ENCODE measurements at places on chromosomes 3 and 15.

DNA sequence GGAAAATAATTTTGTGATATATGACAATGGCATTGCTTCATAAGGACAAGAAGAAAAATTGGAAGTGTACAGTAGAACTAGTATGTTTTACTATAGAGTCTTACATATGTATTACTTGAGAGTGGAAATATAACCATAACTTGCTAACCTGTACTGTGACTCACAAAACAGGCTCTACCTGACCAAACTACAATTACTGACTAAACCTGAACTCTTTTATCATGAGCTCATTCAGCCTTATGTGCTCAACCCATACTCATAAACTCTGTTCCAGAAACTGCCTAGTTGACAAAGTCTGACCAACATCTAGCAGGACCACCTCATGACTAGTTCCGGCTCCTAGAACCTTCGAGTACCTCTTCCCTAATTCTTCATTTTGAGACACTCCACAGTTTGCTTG lies 6.3 kb downstream of the CDIN1 start:
- DNase-seq, result no peak

DNA sequence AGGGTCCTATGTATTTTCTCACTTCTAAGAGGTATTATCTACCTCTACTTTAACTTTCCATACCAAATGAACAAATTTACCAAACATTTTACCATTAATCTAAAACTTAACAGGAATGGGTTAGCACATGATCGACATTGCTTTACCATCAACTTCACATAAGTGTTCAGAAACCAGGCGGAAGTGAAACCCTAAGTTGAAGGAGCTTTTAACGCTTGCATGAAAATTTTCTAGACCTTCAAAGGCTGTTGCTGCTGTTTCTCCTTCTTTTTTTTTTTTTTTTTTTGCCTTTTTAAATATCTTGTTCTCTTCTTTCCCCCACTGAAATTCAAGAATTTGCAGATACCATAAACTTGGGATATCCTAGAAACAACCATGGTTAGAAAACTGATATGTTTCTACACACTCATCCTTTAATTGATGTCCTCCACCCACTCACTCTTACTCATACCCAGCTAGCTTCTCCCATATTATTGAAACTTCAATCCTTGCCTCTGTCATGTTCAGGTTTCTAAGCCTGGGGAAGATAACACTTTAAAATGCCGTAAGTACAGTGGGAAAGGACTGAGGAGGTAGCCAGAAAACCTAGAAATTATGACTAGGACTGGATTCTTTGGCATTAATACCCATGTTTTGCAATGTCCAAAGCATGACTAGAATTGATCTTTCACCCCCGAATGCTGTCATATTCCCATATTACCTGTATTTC lies 24.7 kb downstream of the MYO5A start:
- no peak for DNase-seq

GRCh38 chr3:114022145-114022802 lies 34.1 kb downstream of the CCDC191 start:
- DNase-seq, result no peak

DNA sequence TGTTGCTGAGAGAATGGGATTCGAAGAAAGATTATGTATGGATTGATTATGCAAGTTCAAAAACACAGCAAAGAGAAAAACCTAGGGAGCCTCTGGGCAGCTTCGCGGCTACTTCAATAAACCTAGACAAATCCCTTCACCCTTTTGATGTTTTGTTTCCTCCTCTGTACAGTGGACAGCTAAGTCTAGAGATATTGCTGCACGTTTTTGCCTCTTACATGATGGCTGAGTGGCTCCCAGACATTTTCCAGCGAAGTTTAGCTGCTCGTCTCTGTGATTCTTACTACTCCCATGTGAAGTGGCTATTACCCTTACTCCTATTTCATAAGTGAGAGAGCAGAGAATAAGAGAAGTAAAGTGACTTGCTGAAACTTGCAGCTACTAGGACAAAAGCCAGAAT lies 695.0 kb upstream of the GRM7 start:
- no peak for DNase-seq

DNA sequence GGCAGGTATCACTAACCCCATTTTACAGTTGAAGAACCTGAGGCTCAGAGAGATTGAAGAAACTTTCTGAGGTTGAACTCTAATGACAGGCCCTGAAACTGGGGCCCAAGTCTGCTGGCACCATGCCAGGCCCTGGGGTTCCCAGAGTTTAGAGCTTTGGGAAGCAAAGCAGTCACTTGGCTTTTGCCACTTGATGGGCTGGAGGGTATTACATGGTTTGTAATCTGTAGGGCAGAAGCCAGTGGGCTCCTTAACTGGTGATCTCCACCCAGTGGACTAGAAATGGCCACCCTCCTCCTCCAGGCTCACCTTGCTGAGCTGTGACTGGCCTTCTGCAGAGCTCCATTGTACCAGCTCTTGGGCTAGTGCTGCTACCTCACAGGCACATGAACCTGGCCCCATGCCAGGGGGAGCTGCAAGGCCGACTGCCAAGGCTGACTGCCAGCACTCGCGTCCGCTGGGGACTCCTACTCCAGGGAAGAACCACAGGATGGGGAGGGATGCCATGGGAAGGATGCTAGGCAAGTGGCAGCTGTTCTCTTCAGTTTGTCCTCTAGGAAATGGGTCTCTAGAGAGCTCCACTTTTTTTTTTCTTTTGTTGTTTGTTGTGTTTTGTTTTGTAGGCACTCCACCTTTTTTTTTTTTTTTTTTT lies 104.8 kb downstream of the ETFA start:
- no peak for DNase-seq

DNA sequence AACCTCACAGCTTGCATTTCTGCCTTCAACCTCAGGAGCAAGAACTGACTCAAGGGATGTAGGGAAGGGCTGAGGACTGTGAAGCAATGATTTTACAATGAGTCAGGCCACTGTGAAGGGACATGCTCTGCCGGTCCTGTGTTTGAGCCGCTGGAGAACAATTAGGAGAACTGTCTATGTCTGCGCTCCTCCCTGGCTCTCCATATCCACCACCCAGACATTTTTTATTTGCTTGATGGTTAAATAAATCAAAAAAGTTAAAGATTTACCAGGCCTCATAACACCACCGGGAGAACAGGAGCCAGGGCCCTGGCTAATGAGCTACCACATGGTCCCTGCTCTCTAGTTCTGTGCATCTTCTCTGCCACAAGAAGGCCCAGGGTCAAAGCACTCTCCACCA lies 29.6 kb downstream of the SEC61A1 start:
- no peak for DNase-seq

GRCh38 chr15:80596521-80596976 lies 98.6 kb upstream of the ABHD17C start:
- DNase-seq, result no peak

GRCh38 chr3:113533534-113533892 lies 1.2 kb downstream of the SIDT1 start:
- no peak for DNase-seq

DNA sequence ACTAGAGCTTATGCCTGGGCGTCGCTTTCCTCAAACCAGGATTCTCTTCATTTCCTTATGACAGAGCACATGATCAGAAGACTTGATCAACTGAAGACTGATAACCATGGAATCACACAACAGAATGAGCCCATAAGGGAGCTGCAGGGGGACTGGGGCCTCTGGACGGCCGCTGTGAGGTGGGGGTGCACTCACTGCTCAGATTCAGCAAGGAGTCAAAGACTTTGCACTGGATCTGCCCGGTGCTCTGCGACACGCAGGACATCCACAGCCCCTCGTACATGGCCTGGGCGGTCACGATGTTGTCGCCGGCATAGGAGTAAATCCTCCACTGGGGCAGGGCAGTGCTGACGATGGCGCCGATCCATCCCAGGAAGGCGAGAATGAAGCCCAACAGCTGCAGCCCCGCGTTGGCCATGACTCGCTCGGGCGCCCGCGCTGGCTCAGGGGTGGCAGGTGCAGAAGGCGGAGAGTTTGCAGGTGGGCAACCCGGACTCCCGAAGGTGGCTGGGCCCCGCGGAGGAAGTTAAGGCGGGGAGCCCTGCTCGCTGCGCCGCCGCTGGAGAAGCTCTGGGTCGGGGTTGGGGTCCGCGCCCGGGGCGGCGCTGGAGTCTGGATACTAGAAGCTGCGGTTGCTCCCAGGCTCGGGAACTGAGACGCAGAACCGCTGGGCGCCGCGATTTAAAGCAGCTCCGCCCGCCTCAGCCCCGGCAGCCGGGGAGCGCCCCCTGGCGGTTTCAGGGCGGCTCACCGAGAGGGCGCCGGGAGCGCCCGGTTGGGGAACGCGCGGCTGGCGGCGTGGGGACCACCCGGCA lies at the start of gene CLDN1:
CLDN1 (minus strand) TSS at position 658 of the 815 bp plus-strand sequence; CDS start at position 418, 240 bp downstream.
- peak; percentile 10 for DNase-seq

DNA sequence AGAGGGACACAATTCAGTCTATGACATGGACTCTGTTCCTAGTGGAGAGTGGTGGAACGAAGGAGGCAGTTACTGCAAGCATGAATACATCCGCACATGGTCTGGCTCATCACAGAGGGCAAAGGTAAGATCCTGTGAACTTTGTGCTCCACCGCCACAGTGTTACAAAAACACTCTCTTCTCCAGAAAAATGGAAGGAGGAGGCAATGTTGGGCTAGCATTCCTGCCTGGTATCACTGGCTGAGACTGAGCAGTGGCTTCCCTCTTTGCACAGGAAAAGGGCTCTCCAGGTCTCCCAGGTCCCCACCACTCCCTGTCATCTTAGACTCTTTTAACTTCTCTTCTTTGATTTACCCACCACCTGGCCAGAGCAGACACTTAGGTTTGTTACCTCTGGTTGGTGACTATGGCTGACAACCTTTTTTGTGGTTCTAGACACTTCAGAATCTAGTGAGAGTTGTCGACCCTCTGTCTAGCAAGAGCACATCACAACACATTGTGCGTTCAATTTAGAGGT lies 1.5 kb upstream of the EEFSEC start:
- no peak for DNase-seq

DNA sequence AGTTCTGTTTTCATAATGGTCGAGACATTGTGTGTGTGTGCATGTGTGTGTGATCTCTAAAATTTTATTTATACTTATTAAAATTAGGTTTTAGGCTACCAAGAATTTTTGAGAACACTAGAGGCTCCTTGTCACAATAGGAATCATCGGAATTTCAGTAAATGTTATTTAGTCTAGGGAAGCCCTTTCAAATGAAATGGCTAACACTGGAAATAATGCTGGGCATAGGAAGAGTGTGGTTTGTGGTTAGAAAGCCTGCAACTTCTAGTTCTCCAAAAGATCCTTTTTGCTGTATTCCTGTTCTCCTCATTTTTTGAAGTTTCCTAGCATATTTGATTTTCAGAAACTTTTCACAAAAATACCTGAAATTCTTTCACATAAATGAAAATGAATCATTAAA lies 92.5 kb upstream of the MBNL1 start:
- no peak for DNase-seq

- no peak for DNase-seq
Observed at GRCh38 chr15:57334257-57334656, 42.0 kb upstream of the CGNL1 start.

- no peak for DNase-seq
Observed at GRCh38 chr15:69787791-69788190, 309.9 kb downstream of the TLE3 start.

- DNase-seq, result no peak
Observed at GRCh38 chr3:30628205-30628900, 22.0 kb downstream of the TGFBR2 start.

GRCh38 chr3:26132942-26133341 lies 343.1 kb downstream of the OXSM start:
- no peak for DNase-seq

- no peak for DNase-seq
Observed at GRCh38 chr3:138197058-138197457, 10.0 kb downstream of the ARMC8 start.

DNA sequence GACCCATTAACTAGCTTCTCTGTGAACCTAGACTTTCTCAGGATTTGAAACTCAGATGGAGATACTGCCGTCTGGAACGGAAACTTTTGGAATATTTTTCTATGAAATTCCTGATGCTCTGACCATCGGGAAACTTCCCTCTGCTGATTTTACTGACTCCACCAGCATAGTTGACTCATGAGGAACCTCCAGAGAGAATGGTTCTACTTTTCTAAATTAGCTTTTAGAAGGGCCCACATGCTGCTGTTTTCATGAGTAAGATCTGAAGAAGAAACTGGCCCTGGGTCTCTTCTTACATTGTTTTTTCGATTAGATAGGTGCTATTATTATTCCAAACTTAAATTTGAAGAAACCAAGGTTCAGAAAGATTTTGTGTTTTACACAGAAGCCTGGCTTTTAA lies 326.3 kb upstream of the NR2E3 start:
- no peak for DNase-seq

DNA sequence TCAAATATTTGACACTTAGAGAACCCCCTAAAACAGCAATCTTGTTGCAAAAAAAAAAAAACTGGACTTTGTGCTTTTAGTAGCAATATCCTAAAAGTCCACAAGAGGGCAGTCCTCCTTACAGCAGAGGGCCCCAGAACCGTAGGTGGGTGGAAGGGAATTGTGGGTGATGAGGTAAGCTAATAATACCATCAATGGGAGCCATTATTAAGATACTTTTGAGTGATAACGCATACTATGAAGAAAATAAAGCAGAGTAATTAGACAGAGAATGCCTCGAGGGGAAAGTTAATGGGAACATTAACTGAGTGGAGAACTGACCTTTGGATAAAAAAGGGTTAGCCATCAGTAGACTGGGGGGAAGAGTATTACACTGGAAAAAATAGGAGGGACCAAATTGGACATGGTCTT lies 229.9 kb downstream of the THRB start:
- DNase-seq, result no peak

DNA sequence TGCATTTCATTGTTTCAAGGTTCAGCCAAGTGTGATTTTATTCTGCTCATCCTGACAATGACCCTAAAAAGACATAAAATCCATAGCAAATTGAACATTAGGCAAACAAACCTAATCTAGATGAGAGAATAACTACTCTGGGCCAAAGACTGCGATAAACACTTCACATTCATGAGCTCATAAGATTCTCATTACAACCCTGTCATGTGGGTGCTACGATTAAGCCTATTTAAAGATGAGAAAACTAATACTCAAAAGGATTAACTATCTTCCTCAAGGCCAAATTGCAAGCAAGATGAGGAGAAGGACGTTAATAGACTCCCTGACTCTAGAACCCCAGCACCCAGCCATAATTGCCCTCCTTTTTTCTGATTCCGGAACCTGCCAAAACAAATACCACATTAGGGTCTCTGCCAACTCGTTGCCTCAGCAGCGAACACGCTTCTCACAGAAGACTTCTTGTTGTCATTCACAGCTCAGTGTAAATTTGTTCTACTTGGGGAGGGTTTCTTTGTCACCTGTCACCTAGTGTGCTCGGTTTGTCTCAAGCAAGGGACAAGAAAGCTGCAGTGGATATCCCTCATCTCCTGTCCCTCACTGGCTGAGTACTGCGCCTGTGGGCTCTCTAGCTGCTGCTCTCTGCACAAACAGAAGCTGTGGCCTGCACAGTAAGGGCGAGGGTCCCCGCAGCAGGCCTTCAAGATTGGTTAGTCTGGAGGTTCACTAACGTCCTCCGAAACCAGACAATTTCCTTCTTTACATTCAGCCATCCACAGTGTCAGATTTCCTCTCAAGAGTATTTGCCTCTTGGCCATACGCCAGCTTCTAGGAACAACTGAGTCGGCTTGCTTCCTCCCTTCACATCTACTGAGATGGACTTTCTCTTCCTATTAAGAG lies 200.0 kb upstream of the UBE2E2 start:
- DNase-seq, result no peak

- DNase-seq, result peak; percentile 26
Observed at GRCh38 chr3:100709842-100710260, 557 bp downstream of the TFG start.

GRCh38 chr3:117282566-117282965 lies 573.0 kb downstream of the TUSC7 start:
- no peak for DNase-seq

- DNase-seq, result no peak
Observed at GRCh38 chr15:59147666-59148065, 42.7 kb downstream of the CCNB2 start.
